ENCODE measurements at places on chromosomes 3 and 15.

DNA sequence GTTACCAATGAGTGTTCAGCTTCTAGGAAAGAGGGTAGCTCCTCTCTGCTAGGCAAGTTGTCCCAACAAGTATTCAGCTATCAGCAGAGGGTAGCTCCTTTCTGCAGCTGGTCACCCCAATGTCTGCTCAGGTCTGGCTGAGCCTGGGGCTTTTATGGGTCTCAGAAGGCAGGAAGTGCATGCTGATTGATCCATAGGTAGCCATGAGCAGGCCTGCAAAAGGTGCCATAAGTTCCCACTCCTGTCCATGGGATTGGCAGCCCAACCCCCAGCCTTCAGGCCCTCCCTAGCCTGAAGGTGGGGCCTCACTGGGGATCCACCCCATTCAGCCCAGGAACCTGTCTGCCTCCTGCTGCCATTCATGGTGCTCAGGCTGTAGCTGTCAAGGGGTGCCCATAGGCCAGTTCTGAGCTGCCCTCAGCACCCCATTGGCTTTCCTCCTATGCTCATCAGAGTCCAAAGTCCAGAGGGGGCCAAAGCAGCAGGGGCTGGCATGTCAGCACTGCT, 34.6 kb upstream of the DNAJC13 start:
- DNase-seq: no peak

GRCh38 chr3:196706327-196706726, 5.7 kb downstream of the CEP19 start:
- no peak for DNase-seq

DNA sequence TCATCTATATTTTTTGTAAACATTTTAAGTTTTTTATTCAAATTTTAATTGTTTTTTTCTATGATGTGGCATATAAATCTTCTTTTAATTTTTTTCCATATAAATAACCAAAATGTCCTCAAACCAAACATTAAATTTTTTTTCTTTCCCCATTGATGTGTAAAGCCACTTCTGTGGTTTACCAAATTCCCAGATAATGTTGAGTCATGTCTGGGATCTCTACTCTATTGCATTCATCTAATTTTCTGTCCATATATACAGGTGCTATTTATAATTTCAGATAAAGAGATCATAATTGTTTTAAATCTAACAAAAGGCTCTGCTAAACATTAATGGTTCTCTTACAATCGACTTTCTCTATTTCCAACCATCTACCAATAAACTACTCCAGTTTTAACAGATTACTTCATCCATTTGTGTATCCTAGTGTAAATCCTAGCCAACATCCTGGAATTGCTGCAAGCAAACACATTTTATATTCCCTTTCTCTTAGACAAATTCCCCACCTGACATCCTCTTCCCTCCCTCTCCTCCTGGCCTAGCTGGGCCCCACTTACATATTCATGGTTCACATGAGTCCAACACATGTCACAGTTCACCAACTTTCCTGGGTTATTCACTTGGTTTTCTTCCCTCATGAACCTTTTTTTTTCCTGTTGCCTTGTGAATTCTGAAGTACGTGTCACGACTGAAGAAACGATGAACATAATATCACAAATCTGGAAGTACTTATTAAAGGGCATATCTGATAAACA, 368.0 kb upstream of the AGTR1 start:
- no peak for DNase-seq

DNA sequence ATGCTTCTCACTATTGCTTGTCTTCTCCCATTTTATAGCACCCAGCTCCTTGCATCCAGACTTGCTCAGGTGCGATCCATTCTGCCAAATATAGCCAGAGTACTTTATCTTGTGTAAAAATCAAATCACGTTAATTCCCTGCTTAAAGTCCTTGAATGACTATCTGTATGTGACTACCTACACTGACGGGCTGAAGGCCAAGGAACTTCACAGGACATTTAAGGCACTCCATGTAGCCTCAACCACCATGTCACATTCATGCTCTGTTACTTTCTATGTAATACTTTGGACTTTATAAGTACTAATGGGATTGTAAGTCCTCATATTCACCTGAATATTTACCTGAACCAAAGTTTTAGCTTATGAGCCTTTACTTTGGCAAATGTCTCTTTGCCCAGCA, 489.9 kb downstream of the MECOM start:
- DNase-seq: no peak

DNA sequence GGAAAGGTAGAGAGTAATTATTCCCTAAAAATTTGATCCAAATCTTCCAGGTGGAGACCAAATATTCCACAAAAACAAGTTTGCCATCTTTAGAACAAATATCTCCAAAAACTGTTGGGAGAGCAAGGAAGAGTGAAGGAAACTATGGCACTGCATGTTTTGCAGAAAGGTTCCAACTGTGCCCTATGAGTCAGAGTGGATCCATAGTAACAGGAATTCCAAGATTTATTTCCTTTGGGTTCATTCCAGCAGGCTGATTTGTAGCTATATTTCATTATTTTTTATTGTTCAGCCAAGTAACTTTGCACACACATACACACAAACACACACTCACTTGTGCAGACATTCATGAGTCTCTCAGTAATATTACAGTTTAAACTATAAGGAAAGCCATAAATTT, 459.7 kb upstream of the EPHA6 start:
- DNase-seq: no peak

GRCh38 chr3:105752791-105753415, 115.9 kb downstream of the CBLB start:
- no peak for DNase-seq

- DNase-seq: no peak
These were observed 3.7 kb downstream of the ZNF280D start for GRCh38 chr15:56729561-56729960.

DNA sequence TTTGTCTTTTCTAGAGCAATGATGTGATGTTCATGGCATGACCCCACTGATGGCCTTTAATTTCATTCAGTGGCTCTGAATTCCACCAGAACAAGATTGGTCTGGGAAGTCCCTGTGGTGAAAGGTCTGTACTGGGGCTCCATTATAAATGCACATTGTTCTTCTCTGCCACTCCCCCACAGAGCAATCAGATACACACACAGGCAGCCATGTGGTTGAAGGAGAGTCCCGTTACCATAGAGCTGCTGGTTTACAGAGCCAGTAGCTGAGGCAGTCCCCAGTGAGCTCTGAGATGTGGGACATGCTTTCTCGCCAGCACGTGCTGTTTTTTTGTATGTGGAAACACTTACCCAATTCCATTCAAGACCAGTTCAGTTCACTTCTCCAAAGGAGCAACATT, 172.7 kb upstream of the TRIM42 start:
- no peak for DNase-seq

- DNase-seq: no peak
These were observed 21.5 kb upstream of the MAN2C1 start for GRCh38 chr15:75389791-75390382.

- no peak for DNase-seq
These were observed 494.1 kb downstream of the ZNF385D start for GRCh38 chr3:21256932-21257331.

DNA sequence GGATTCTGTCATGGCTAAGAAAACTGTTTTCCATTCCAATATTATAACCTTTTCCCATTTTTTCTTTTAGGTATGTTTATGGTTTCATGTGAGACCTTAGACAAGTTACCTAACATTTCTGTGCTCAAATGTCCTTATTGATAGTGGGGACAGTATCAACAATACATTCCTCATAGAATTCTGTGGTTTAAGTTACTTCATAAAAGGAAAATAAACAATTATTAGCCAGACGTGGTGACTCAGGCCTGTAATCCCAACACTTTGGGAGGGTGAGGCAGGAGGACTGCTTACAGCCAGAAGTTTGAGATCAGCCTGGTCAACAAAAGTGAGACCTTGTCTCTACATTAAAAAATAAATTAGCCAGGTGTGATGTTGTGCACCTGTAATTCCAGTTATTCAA, 436.8 kb upstream of the CNTN4 start:
- DNase-seq: no peak

- DNase-seq: no peak
These were observed 48.6 kb upstream of the MKRN3 start for GRCh38 chr15:23516866-23517265.

DNA sequence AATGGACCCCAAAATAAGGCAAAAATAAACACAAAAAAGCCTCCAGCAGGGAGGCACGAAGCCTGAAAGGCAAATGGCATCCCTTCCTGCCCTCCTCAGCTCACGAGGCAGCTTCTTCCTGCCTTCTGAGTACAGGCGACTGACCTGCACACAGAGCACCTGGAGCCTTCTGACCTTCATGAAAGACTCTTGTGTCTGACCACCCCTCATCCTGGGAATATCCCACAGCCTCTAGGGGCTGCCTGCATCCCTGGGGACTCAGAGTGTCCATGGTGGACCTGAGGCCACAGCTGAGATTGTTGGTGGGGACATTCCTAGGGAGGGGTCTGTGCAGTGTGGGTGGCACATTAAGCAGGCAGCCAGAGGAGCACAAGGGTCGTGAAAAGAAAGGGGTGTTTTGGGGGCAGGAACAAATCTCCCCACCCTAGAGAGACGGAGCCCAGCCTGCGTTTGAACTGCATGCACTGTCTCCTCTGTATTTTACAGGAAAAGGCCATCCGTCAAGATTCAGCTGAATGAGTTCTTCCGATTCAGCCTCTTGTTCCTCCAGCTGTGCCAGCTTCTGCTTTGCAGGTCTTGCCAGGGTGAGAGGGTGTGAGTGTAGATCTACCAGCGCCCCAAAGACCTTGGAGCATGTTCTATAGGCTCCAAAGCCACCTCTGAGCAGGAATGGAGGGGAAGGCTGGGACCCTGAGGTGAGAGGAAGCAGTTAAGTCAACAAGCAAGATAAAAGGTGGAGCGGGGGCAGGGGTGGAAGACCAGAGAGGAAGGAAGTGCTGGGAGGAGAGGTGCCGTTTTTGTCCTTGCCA, 80.4 kb upstream of the MEF2A start:
- no peak for DNase-seq

DNA sequence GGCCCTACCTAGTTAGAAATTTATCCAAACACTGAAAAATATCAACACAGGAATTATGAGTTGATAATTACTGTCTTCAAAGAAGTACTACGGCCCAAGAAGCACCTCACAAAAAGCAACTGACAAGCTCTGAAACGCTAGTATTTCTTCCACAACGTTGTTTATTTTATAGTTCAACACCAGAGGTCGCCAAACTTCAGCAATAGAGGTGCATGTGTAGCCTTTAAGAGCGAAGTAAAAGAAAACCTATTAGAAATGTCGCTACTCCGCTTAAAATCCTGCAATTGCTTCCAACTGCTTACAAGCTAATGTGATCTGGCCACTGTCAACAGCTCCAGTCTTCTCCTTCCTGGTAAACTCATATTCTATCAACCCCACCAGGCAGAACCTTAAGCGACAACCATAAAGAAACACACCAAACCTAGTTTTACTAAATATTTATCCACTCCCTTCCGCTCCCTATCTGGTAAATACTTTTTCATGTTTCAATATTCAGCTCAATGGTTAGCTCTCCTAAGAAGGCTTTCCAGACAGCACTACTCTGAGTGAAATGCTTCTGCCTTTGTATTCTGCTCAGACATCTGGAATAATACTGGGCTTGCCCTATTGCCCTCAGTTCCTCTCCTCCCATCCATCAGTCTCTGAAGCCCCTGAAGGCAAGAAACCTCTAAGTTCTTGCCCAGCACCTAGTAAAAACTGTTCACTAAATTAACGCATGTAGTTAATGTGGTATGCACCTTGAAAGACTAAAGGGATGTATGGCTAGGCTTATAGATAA, 110.2 kb downstream of the NR1I2 start:
- no peak for DNase-seq

DNA sequence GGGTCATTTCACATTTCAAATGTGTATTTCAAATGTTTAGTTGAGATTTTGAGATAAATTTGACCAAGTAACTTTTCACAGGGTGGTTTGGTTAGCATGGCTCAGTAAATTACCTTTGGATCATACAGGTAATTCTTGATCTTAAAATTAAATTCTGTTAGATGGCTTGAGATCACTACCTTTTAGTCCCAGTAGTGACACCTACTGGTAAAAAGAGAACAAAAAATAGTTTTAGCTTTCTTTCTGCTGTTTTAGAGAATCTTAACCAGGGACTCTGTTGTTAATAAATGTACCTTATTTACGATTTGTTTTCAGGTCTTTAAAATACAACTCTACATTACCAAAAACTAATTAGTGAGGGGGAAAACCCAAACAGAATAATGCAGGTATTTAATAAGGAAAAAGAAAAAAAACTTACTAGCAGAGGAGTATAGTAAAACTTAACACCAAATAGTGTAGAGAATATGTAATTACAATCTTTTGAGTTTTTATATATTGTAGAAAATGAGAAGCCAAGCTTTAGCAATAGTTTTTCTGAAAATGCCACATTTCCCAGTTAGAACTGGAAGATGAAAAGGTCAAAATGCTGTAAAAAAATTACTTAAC, 620.3 kb upstream of the AGTR1 start:
- no peak for DNase-seq

DNA sequence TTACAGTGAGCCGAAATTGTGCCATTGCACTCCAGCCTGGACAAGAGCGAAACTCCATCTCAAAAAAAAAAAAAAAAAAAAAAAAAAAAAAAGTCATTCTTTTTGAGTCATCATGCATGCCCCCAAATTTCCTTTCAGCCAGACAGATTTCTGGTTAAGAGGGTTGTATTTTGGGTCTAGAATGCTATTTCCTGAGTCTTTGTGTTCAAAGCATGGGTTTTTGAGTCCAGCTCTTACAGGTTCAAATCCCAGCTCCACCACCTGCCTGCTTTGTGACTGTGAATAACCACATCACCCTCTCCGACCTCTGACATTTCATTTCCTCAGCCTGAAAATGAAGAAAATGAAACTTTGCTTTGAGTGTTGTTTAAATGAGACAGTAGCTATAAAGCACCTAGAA, 9.3 kb upstream of the C15orf61 start:
- no peak for DNase-seq

DNA sequence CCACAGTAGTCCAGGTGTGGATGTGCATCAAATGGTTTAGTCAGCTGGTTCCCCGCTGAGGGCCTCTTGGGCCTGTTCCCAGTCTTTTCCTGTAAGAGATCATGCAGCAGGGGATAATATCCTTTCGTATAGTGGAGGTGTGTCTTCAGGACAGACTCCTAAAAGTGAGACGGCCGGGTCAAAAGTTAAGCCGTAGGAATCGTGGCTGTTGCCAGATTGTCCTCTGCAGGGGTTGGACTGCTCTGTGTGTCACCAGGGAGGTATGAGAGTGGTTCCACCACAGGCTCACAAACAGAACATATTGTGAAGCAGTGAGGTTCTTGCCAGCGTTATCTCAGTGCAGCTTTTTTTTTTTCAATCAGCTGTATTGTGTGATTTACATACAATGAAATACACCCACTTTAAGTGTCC, 95.0 kb downstream of the VGLL4 start:
- DNase-seq: no peak
